ENCODE measurements at places on chromosomes 12 and 14.
A peak's percentile ranks its signal among the peaks of the same experiment; 100 is the strongest.

- DNase-seq = no peak
Observed at GRCh38 chr12:113719911-113720591, 246.1 kb downstream of the RBM19 start.

- DNase-seq = no peak
Observed at GRCh38 chr14:32374155-32374554, 45.1 kb downstream of the AKAP6 start.

GRCh38 chr14:92481811-92482555 lies 31.6 kb upstream of the RIN3 start:
- no peak for DNase-seq

DNA sequence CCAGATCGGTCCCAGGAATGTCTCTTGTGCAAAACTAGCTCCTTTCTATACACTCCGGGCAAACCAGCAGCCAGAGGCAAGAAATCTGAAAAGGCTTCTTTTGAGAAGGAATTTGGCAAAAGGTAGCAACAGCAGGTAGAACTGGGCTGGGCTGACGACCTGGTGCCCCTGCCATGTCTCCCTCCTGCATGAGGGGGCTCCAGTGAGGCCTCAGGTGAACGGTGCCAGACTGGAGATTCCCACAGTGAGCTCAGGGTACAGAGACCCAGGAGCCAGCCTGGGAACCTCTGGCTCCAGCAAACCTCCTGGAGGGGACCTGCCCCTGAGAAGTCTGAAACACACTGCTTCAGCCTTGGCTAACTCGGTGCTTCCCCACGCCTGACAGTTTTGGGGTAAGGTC lies 10.8 kb downstream of the ITPK1 start:
- no peak for DNase-seq

DNA sequence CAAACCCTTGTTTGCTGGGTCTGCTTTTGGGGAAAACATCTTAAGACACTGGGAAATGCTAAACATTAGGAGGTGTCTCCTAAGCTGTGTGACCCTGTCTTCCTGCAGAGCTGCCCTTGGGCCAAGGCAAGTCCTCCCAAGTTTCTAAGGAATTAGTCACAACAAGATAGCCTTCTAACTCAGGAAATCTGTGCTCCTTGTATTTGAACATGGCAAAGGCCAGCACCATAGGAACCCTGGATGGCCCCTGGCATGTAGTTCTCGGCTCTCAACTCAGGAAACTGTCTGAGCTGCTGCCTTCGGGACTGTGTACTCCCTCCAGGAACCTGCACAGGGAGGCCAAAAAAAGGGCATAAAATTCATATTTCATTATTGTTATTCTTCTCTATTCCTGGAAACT lies 37.6 kb upstream of the LTBP2 start:
- peak; percentile 49 for DNase-seq

GRCh38 chr14:101992708-101993107 lies 28.3 kb downstream of the DYNC1H1 start:
- no peak for DNase-seq

GRCh38 chr12:12870465-12870864 lies 20.9 kb upstream of the GPRC5A start:
- DNase-seq = peak; percentile 98

- DNase-seq = no peak
Observed at GRCh38 chr14:54807881-54808280, 94.7 kb downstream of the GCH1 start.

- DNase-seq = peak; percentile 26
Observed at GRCh38 chr12:85424581-85425348, 144.7 kb downstream of the ALX1 start.

- DNase-seq = peak; percentile 43
Observed at GRCh38 chr14:54597795-54598443, 31.0 kb downstream of the SAMD4A start.

DNA sequence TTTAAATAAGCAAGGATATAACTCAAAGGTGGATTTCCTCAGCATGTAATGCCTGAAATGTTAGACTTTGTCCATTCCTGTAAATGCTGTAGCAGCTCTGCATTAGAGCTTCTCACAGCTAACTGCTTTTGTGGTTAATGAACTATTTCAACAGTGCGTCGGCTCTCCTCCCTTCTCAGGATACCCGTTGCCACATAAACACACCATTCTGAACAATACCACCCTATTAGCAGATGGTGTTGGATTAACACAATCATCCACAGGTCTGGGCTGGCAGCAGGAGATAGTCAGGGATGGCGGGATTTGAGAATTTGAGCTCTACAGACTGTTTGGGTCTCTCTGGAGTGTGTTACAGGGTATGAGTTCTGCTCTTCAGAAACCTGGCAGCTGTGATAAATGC lies 33.5 kb upstream of the C12orf42 start:
- DNase-seq = no peak

DNA sequence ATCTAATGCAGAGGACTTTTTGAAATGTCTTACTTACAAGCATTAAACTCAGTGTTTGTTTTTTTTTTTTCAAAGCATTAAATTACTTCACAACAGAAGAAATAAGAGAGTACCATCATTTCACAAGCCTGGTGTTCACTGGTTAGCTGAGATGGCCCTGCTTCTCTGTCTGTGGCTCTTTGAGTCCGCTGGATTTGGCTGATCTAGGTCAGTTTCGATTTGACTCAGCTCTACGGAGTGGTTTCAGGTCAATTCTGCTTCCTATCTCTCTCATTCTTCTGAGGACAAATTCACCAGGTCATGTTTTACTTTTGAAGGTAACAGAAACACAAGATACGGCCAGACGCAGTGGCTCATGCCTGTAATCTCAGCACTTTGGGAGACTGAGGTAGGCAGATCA lies 1066.1 kb downstream of the FLRT2 start:
- no peak for DNase-seq

- no peak for DNase-seq
Observed at GRCh38 chr14:88064841-88065240, 59.9 kb downstream of the GPR65 start.

DNA sequence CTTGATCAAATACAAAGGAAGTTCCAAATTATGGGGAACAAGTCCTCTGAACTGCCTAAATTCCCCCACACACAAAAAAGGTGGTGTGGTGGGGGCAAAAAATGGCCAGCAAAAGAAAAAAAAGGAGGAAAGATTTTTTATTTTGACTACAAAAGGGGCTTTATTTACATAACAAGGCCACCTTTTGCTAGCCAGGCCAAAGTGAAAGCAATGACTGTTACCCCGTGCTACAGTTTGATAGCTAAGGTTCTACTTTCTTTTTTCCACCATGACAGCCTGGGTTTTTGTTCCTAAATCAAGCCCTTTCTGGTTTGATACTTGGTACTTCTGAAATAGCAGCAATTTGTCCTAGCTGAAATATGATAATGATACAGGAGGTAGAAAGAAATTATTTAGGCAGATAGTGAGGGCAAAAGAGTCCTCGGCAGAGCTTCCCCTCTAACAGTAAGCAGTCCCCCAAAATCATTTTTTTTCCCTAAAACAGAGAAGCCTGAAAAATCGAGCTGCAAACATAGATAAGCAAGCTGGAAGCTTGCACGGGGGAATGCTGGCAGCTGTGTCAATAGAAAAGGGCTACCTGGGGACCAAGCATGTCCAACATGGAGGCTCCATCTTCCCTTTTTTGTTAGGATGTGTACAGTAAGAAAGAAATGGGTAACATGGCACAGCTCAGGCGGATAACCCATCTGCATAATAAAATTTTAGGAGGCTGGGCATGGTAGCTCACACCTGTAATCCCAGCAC lies 8.9 kb upstream of the B4GALNT1 start:
- no peak for DNase-seq

GRCh38 chr14:57583396-57583795 lies 89.7 kb upstream of the CCDC198 start:
- no peak for DNase-seq

DNA sequence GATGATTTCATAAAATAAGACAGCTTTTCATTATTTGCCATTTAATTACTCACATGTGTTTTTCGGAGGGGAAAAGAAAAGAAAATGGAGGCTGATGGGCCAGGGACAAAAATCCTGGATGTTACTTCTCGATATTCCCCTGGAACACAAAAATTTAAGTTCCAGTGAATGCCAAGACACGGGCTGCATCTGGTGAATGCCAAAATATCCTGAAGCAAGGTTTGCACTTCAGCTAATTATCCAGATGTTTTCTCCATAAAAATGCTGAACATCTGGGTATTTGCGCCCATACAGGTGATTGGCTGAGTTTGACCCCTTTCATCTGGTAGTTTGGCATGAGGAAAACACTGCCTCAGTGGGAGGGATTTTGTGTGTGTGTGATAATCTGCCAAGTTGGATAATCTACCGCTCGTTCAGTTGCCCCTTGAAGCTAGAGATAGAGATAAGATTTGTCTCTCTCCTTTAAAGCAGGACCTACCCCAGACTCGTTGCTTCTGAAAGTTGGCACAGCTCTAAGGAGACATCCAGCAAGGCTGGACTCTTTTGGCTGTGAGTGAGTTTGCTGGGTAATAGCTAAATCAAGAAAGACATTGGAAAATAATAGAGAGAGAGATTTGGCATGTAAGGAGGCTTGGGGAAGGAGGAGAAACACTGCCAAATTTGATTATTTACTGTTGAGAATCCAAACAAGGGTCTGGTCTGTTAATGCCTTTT lies 390.0 kb downstream of the EGLN3 start:
- DNase-seq = no peak

- DNase-seq = no peak
Observed at GRCh38 chr12:13539051-13539450, 342.5 kb downstream of the EMP1 start.

GRCh38 chr12:108298761-108299275 lies 40.3 kb downstream of the CMKLR1 start:
- DNase-seq = no peak

DNA sequence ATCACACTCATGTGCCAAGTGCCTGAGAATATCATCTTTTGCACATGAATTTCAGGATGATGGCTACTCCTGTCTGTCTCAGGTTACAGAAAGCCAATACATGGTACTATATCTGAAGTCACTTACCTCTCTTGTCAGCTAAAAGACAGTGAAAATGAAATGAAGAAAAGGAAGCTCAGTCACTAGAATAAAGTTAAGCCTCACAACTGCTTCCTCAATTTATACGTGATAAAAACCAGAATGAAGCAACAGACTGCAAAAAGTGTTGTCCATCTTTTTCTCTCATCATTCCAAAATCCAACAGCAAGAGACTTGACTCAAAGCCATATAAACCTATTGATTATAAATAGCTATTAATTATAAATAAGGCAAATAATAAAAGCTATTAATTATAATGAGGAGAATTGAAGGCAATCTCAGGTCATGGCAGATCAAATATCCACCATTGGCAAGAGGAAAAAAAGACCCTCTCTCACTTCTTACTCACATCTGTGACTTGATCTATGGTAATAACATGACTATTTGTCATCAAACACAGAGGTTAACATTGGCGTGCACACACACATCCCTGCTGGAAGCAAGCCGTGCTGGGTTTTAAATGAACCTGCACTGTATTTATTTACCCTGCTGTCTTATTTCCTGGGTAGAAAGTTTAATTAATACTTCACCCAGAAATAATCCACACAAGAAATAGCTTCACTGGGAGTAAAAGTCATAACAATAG lies 10.0 kb downstream of the NIN start:
- no peak for DNase-seq

GRCh38 chr14:100532906-100533655 lies 54.1 kb downstream of the BEGAIN start:
- DNase-seq = peak; percentile 56

GRCh38 chr12:4116251-4117111 lies 157.1 kb upstream of the CCND2 start:
- peak; percentile 79 for DNase-seq

- DNase-seq = peak; percentile 99
Observed at GRCh38 chr12:116382686-116383530, 105.4 kb upstream of the MED13L start.

DNA sequence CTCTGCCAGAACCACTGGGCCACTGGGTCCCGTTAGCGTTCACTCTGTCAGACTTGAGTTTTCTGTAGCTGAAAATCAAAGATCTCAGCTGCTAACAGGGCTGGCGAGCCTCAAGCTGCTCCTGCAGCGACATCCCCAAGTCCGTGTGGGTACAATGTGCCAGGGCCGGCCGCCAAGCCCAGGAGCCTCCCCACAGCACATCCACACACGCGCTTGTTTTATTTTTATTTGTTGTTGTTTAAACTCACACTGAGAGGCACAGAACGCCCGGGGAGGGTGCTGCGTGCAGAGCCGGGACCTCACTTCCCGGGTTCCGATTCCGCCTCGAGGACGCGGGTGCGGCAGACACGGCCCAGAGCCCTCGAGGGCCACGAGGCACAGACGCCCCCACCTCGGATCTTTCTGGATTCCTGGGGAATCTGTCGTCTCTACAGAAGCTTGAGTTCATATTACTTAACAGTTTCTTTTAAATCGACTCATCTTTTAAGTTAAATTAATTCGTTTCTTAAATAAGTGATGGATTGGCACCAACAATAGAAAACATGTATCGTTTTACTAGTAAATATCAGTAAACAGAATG lies 9.3 kb downstream of the GALNT9 start:
- no peak for DNase-seq

- DNase-seq = no peak
Observed at GRCh38 chr14:44490966-44491365, 16.1 kb downstream of the FSCB start.

DNA sequence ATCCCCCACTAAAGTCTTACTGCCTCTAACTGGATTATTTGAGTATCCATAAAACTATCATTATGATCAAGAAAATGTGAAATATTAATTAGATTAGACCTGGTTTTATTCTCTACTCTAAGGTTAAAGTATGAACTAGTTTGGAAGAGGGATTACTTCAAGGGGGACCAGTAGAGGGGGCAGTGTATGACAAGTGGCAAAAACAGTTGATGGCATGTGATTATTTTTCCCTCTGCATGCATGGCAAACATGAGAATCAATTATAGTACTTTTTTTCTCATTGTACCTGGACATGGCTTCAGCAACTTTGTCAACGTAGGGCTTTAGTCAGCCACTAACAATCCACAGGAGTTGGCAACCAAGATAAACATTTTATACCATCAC lies 145.0 kb upstream of the SLC38A2 start:
- no peak for DNase-seq

- DNase-seq = no peak
Observed at GRCh38 chr12:55671746-55672145, 35.1 kb downstream of the OR10P1 start.

DNA sequence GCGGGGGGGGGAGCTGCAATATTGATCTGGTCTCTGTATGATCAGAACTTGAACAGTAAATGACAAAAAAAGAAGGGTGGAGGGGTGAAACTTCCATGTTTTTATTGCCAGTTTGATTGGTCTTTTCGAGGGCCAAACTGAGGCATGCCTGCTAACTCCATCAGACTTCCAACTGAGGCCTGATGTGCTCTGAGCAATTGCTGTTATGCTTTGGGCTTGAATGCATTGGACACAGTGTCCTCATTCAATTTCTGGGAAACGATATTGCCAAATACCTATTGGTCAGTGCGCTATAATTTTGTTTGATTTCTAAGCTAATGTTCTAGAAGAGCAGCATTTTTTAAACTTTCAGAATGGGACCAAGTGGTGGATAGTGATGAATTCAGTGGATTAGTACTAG lies 2.1 kb upstream of the SLC38A2 start:
- no peak for DNase-seq

DNA sequence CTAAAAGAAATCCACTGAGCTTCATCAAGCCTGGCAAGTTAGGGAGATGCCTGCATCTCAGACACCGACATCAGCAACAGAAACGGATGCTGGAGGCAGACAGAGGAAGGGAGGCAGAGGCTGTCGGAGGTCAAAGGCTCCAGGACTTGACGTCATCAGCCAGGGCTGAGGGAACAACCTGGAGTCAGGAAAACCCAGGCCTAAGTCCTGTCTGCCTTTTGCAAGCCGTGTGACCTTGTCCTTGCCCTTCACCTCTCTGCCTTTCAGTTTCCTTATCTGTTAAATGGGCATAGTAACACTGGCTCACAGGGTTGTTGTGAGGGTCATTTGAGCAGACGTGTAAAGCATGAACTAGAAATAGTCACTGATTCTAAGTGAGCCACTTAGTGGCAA lies 194.2 kb downstream of the BCL11B start:
- DNase-seq = no peak

GRCh38 chr12:89971880-89972279 lies 263.2 kb upstream of the ATP2B1 start:
- peak; percentile 36 for DNase-seq
